ENCODE measurements at places on chromosomes 3 and 15.

DNA sequence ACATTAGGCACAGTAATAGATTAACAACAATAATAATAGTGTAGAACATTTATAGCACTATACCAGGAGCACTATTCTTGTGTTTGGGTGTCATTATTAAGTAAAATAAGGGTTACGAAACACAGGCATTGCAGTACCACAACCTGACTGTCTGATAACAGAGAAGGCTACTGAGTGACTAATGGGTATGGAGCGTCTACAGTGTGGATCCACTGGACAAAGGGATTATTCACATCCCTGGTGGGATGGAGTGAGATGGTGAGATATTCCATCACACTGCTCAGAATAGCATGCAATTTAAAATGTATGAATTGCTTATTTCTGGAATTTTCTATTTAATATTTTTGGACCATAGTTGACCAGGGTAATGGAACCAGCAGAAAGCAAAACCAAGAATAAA is 18.2 kb downstream of the MINDY4B start:
- no peak for DNase-seq

GRCh38 chr3:102000620-102001209 is 151.4 kb downstream of the NFKBIZ start:
- DNase-seq, result no peak

DNA sequence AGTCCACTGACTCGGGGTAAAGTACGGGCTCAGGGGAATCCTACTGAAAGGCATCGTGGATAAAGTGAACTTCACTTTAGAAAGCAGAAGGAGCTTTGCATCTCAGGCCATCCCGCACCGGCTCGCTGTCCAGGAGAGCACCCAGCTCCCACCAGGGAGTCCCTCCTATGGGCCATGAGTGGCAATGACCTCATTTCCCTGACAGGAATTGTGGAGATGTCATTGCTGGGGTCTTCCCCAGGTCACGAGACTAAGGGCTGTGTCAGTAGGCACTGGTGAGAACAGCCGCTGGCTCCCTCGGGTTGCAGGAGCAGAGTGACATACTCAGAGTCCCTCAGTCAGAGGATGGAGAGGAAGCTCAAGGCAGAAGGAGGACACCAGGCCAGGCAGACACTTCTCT is 97.3 kb downstream of the XXYLT1 start:
- no peak for DNase-seq

GRCh38 chr15:86157606-86158293 is 78.1 kb downstream of the AGBL1 start:
- DNase-seq, result no peak

DNA sequence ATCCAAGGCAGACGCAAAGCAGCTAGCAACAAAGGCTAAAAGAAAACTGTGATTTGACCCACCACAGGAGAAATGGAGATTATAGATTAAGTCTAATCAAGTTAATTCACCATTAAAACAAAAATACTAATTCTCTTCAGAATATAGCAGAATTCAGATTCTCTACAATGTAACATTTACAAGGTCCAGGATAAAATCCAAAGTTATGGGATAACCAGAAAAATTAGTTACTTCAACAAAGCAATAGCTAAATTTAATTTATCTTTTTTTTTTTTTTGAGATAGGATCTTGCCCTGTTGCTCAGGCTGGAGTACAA is 284.6 kb upstream of the MANF start:
- DNase-seq, result no peak

- DNase-seq, result peak; percentile 59
Observed at GRCh38 chr3:184784731-184785500, 27.1 kb upstream of the VPS8 start.

All from spinal cord (tissue), 10 donors.